Right lung (tissue), 10 donors: ENCODE measurements at places on chromosomes 1 and 21. TPM values are rescaled to one million over a fixed set of nuclear protein-coding genes. Genes with fewer than 3 reads are reported as not detected.
A peak's percentile ranks its signal among the peaks of the same experiment; 100 is the strongest.

- DNase-seq, result peak; percentile 93
Measured at GRCh38 chr1:219173758-219174459, at the start of gene LYPLAL1. Gene LYPLAL1 (plus strand): TSS chr1:219173878. CDS start chr1:219173891, 13 bp downstream.

DNA sequence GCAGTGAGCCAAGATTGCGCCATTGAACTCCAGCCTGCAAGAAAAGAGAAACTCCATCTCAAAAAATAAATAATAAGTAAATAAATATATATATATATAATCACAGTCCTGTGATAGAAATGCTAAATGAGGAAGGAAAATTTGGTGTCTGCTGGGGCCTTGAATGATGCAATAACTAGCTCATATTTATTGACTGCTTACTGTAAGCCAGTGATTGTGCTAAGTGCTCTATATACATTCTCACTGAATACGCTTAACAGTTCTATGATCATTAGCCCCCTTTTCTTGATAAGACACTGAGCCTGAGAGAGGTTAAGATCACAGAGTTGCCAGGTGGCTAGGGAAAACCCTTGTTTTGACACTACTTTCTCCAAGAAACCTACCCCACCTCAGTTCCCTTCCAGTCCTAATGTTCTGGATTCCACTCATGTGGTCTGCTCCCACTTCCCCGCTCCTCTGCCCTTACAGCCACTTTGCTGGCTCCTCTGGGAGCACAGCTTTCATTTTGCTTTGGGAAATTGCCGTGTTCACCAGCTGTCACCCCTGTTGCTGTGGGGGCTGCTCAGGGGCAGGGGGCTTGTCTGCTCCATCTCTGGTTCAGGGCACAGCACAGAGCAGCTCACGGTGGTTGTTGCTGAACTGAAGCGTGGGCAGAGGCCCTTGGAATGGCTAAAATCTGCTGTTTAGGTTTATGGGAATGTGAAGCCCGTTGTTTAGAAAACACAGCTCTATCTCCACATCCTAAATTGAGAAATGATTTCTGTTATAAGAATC is 2.5 kb upstream of the BMP8A start:
- no peak for DNase-seq

DNA sequence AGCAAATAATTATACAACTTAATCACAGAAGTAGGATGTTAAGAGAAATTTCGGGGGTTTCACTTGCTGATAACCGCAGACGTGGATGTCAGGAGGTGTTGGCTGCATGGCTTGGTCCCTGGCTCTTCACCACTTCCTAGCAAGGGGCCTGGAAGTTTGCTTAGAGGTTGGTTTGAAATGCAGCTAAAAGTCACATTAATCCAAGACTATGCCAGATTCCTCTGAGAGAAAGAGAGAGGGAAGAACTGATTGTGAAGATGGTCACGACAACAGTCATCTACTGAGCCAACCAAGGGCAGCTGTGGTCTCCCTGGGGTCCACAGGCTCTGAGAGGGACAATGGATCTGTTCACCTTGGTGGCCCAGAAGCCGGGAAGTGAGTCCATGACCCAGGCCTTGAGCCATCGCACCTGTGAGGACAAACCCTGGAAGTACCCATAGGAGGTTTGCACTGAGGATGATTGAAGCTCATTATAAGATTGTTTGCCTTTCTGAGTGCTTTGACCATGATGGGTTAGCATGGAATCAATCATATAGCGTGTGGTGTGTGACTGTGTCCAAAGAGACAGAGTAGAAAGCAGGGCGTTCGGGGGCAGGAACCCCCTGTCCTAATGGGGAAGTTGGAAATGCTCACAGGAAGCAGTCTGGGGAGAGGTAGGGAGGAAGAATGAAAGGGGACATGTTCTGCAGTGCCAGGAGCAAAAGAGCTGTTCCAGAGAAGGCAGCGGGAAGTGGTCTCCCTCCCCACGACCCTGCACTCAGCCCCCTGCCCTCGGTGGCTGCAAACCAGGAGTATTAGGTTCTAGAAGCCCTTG is 47.1 kb downstream of the UMODL1 start:
- DNase-seq, result no peak

GRCh38 chr1:21042929-21043605 is 133.6 kb downstream of the EIF4G3 start:
- DNase-seq, result no peak

- no peak for DNase-seq
Measured at GRCh38 chr1:19122668-19123067, 87.4 kb downstream of the UBR4 start.

- DNase-seq, result no peak
Measured at GRCh38 chr1:47624531-47624930, 186.7 kb downstream of the FOXD2 start.

- DNase-seq, result no peak
Measured at GRCh38 chr1:54519709-54520108, 28.3 kb upstream of the ACOT11 start.

DNA sequence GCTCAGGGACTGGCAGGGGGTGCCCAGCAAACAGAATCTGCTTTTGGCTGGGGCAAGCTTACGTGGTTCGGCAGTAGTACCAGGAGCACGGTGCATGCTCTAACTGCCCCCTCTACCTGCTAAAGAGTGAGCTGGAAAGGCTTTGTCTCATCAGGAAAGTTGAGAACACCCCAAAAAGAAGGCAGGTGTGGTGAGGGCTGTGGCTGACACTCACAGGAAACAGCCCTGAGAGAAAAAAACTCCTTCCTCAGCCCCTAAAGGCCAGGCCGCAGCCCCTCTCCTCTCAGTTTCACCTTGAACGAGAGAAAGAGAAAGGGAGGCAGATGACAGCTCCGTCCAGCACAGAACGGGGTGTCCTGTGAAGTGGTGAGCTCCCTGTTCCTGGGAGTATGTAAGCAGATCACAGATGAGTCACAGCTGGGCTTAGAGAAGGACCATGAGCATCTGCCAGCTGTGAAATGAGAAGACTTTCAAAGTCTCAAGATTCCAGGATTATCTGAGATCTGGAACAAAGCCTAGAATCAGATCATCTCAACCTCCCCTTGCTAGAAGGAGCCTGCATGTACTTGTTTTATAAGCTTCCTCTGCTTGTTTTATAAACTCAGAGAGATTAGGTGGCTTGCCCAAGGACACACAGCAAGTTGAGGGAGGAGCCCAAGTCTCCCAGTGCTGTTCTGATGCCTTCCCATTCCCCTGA is 13.4 kb downstream of the LAPTM5 start:
- no peak for DNase-seq

DNA sequence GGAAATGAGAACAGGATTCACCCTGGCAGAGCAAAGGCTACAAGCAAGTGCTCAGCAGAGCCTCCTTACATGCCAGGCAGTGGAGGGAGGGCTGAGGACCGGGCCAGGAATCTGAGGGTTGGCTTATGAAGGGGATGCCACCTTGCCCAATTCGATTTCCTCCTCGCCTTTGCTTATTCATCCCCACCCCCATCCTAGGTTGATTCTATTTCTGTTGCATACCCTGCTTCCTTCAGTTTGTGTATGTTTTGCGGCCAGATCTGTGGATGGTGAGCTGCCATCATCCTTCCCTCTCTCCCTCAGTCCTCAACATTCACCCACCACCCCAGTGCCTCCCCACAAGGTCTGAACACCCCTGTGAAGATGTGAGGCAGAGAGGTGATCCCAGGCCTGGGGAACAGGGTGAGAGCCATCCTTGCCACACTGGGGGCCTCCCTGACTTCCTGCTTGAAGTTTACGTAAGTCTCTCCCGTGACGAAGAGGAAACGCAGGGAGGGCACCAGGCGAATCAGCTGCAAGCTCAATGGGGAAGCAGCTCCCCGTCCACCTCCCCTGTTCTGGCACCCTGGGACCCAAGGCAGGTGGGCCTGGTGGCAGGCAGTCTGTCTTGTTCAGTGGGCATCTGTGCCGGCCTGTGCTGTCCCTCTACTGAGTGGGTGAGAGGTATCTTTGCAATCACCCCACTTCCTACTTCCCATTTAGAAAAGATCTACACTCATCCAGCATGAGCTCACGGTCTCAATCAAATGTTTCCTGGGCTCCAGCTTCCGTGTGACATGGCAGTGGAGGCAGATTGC is 50.6 kb upstream of the CNTN2 start:
- DNase-seq, result no peak

DNA sequence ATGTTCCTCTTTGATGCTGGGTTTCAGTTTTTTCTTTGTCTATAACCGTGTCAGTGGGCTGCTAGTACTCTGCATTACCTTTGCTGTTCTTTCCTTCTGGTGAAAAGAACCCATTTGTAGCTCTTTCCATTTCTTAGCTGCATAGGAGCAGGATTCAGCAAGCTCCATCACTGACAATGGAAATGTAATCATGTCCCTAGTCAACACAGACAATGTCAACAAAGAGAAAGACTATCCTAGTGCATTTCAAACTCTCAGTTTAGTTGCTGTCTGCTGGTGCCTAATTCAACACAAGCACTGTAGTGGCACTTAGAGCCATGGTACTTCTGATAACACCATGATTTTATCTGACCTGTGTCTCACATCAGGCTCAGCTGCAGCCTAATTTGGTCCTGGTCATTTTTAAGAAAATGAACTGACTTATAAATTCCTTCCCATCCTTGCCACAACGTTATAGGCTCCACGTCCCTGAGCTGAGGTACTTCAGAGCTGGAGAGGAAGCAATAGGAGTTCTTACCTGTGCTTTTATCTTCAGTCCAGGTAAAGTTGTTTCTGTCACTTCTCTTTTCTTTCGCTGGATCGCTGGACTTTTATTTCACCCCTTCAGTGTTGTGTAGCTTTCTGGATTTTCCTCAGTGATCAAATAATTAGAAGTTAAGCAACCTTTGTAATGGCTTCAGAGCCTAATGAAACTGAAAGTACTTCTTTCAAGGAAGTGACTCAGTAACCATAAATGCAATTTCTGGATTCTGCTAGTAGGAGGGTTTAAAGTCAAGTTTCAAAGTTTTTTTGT is at the start of gene GBP3:
Gene GBP3 (minus strand): TSS at position 700 of the 793 bp plus-strand sequence. CDS start 2,145 bp downstream, outside the sequence.
- DNase-seq, result peak; percentile 61

DNA sequence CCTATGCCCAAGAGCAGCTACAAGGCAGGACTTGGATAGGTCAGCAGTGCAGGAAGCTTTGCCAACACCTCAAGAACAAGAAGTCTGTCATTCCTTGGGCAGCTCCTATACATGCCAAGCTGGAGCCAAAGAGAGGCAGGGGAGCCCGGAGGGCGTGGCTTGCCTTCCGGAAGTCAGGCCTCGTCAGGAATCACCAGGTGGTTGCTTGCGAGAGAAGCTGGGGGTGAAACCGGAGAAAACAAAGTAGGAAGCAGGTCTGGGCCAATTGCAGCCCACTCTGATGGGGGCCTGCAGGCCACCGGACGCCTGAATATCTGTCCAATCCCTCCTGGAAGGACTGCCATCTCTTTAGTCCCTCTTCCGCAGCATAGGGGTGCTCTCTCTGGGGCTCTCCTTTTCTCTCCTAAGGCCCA is 794 bp upstream of the FAM76A start:
- no peak for DNase-seq

DNA sequence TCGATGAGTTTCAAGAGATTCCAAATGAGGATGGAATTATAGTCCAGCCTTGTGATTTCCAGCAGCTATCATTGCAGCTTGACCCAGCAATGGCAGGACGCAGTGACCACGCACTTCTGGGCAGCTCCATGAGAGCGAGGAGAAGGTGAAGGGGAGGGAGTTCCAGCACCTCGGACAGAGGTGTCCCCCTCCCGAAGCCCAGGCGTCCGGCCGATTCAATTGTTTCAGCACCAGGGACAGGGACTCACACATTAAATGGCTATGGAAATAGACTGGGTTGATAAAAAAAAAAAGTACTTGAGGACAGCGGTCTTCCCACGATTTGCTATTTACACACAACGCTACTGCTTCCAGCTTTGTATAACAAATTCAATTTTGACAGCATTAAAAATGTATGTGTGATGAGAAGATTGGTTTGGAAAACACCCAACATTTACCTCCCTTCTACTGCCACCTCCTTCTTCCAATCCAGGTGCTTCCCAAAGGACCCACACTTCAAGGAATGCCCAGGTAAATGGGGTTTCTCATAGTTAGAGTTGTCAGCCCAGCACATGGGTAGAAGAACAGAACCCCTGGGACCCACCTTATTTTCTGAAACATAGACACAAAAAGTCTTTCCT is 71.8 kb downstream of the DISP3 start:
- DNase-seq, result peak; percentile 88

DNA sequence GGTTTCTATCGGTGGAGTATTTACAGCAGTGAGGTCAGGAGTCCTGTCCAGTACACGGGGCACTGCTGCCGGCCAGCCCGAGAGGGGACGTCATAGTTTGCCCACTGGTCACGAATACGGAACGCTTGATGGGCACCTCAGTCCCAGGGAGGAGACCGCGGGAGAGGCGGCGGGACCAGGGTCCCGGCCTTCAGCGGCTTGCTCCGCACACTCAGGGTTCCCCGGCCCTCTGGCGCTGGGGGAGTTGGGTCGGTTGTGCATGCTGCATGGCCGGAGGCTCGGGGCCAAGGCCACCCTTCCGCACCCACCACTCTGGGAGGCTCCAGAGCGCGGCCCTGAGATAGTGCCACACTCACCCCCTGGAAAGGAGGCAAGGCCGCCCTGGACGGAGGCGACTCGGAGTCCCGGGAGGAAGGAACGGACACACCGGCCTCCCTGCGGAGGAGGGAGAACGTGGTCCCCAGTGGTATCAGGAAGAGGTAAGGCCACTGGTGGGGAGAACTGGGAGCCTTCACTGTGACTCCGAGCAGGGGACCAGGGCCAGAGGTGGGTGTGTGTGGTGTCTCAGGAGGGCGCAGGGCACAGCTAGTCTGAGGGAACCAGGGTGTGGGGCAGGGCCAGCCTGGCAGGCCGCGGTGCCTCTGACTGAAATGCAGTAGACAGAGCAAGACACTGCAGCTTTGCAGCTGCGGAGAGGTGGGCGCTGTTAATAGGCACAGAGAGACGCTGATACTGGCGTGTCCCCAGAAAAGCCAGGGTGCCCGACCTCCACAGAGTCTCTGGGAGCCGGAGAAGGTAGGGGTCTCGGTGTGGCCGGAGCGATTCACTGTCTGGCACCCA is 28.6 kb upstream of the PRSS38 start:
- no peak for DNase-seq

GRCh38 chr1:180609643-180610555 is 21.9 kb upstream of the XPR1 start:
- peak; percentile 66 for DNase-seq

DNA sequence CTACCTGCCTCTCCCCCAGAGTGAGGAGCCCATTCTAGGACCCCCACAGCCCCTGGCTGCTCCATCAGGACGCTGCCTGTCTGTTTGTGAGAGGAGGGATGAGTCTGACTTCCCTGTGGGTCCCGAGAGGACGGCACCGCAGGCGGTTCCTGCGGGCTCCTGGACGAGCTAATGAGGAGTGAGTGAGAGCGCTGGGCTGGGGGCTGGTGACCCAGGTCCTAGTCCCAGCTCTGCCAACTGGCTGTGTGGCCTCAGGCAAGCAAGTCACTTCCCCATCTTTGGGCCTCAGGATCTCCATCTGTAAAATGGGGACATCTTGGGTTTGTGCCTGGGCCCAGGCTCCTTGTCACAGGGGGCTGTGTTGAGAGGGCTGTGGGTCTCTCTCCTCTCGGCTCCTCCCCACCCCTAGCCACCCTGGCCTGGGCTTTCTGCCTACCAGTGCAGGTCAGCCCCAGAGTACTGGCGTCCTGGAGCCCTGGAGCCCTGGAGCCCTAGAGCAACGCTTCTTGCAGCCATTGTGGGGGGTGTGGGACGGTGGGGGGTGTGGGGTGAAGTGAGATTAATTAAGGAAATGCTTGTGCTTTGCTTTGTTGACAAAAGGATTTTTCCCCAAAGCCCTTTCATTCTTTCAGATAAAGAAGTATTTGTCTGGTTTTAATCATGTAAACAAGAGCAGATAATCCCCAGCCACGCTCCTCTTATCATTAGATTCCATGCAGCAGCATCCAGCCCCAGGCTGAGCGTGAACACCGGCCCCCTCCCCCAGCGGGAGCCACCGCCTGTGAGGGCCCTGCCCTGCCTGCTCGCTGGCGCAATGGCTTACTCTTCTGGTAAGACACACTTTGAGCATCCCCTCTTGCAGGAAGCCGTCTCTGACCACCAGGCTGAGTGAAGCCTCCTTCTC is 26.8 kb downstream of the SLC1A7 start:
- DNase-seq, result no peak

CLK2 gene
- 82.3 TPM for polyA plus RNA-seq

SMCP gene
- not detected for polyA plus RNA-seq

DPM3 gene
- polyA plus RNA-seq, result 19.1 TPM

C1orf115 gene
- polyA plus RNA-seq, result 20.8 TPM
